ENCODE measurements at places on chromosomes 3 and 15.

DNA sequence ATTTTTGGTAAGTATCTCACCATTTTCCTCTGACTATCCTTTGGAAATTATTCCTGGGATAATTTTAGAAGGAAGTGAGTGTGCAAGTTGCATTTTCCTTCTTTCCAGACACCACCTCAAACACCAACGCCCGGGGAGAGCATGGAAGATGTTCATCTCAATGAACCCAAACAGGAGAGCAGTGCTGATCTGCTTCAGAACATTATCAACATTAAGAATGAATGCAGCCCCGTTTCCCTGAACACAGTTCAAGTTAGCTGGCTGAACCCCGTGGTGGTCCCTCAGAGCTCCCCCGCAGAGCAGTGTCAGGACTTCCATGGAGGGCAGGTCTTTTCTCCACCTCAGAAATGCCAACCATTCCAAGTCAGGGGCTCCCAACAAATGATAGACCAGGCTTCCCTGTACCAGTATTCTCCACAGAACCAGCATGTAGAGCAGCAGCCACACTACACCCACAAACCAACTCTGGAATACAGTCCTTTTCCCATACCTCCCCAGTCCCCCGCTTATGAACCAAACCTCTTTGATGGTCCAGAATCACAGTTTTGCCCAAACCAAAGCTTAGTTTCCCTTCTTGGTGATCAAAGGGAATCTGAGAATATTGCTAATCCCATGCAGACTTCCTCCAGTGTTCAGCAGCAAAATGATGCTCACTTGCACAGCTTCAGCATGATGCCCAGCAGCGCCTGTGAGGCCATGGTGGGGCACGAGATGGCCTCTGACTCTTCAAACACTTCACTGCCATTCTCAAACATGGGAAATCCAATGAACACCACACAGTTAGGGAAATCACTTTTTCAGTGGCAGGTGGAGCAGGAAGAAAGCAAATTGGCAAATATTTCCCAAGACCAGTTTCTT is 3.9 kb downstream of the NFKBIZ start:
- no peak for DNase-seq

DNA sequence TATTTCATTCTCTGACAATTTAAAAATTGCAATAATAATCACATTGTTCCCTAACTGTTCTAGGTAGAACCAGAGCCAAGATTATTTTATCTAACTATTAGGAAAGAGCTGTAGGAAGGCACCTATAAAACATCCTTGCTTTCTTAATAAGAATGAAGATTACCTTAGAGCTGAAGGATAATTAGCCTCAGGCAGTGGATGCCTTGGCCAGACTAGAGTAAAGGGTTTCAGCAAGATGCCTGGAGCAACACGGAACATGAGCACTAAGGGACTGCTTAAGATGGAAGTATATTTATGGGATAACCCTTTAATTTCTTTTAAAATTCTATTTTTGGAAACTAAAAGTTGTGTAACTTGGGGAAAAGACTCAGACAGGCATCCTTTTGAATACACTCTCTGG is 456.6 kb upstream of the RBMS3 start:
- DNase-seq: no peak

DNA sequence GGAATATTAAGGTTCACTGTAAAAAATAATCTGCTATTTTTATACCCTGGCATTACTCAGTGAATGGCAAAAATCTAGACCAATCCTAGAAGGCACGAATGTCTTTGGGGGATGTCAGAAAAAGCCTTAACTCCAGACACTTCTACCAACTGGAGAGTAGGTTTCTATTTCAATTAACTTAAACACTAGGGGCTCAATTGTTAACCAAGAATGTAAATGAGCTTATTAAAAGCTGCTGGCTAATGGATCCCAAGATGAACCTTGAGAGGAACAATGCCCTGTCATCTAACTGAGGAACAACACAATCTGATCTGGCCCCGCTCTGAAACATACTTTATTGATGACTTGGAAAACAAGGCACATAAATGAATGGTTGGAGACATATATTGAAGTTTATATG is 701.4 kb downstream of the FHIT start:
- DNase-seq: no peak

- no peak for DNase-seq
These were observed 197.8 kb downstream of the EBLN2 start for GRCh38 chr3:73259291-73259690.

DNA sequence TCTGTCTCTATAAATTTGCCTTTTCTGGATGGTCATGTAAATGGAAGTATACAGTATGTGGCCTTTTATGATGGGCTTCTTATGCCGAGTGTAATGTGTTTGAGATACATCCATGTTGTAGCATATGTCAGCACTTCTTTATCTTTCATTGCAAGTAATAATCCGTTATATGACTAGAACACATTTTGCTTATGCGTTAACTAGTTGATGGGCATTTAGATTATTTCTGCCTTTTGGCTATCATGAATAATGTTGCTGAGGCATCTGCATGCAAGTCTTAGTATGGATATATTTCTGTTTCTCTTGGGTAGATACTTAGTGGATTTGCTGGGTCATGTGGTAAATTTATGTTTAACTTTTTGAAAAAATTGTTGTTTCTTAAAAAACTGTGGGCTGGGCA is 19.7 kb downstream of the KAT2B start:
- no peak for DNase-seq

- DNase-seq: no peak
These were observed 40.8 kb downstream of the MGLL start for GRCh38 chr3:127781411-127782001.

GRCh38 chr15:86229936-86230335 is 150.3 kb downstream of the AGBL1 start:
- no peak for DNase-seq

GRCh38 chr15:75943713-75944215 is 40.1 kb downstream of the FBXO22 start:
- DNase-seq: no peak

DNA sequence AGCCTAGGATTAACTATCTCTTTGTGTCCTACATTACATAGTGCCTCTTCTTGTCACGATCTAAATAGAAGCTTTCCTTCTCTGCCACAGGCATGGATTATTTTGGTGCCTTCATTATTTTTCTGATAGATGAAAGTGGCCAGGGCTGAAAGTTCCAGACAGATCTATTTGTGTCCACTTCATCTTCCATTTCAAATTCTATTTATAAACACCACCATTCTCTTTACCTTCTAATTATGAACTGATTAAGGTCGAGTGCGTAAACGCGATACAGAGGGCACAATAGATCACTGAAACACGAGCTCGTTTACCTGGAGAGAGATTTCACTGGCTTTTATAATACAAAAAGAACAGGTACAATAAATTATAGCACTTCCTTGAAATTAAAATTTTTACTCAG is 105.0 kb downstream of the EDEM1 start:
- DNase-seq: no peak

DNA sequence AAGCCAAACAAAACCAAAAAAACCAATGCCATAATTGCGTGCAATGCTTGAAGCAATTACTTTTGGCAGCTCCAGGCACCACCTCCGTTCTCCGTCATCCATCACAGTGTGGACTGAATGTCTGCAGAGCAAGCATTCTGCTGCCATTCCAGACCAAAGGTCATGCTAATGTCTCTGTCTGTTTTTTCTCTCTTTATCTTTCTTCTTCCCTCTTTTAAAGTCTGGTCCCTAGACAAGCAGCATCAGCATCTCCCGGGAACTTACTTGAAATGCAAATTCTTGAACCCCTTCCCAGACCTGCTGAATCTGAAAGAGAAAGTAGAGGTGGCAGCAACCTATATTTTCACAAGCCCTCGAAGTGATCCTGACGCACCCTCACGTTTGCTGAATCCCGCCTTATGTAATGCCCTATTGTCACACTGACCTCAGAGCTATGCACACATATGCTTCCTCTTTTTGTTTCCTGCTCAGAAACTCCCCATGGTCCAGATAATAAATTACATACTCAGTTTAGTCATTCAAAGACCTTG is 297.3 kb upstream of the PROK2 start:
- no peak for DNase-seq

DNA sequence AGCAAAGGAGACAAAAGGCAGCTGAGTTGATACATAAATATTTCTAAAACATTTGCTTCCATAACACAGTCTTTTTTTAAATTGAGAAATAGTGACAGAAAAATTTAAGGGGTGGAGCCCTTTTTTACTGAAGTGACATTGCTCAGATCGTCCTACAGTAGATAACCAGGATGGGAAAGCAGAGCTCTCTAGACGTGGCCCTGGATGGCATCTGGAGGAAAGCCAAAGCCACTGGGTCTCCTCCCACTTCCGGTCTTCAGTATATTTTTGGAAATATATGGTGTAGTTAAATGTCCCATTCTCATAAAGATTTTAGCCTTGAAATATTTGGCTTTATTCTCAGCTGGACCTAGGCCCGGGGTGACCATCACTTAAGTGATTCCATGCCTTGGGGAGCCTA is 326.1 kb downstream of the ZNF621 start:
- no peak for DNase-seq

DNA sequence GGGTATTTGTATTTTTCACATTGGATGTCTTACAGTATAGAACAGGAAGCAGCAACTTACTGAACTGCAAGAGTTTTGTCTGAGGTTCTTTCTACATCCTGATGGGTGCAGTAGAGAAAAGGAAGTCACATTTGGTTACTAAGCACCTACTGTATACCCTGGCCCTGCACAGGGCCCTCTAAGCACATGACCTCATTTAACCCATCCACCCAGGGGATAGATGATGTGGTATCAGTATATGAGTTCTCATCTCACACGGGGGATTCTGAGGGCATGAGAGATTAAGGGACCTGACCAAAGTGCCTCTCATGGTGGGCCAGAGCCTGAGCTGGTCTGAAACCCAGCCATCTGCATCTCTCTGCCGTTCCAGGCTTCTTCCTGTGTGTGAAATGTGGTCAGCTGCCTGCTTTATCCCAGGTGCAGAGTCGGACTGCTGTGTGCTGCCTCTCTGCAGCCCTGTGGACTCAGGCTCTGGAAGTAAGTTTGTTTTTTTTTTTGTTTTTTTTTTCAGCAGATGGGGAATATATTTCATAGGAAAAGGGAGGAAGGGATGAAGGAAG is 17.9 kb downstream of the SLC6A11 start:
- DNase-seq: no peak

DNA sequence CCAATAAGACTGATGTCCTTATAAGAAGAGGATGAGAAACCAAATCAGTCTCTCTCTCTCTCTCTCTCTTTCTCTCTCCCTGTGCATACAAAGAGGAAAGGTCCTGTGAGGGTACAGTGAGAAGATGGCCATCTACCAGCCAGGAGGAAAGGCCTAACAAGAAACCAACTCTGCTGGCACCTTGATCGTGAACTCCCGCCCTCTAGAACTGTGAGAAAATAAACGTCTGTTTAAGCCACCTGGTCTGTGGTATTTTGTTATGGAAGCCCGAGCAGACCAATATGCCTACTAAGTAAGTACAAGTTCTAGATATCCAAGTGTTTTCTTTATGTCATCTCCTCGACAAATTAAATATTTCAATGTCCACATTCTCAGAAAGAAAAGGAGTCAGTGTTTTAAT is 44.9 kb upstream of the TMC3 start:
- DNase-seq: no peak

- DNase-seq: peak; percentile 8
These were observed 102.0 kb upstream of the MYRIP start for GRCh38 chr3:39707314-39707909.

DNA sequence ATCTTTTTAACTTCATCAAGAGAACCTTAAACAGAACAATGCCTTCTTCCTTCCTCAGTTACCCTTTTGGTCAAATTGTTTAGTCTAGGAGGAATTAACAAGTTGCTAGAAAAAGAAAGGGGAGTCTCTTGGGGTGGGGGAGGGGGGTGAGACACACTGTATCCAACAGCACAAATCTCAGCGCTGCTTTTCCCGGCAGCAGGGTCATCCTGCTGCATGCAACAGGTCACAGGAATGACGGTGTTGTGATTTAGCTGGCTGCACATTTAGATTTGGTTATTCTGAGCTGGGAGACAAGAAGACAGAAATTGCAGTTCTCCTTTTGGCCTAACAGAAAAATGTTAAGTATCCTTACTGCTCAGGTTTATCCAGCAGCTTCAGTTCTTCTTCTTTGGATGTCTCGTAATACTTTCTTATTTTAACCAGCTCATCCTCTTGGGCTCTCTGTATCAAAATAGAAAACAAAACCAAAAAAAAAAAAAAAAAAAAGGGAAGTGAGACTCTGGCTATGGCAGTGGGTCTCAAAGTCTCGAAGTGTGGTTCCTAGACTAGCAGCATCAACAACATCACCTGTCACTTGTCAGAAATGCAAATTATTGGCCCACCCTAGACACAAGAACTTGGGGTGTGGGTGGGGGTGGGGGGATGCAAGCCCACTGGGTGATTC is 190.5 kb downstream of the GREM1 start:
- no peak for DNase-seq

DNA sequence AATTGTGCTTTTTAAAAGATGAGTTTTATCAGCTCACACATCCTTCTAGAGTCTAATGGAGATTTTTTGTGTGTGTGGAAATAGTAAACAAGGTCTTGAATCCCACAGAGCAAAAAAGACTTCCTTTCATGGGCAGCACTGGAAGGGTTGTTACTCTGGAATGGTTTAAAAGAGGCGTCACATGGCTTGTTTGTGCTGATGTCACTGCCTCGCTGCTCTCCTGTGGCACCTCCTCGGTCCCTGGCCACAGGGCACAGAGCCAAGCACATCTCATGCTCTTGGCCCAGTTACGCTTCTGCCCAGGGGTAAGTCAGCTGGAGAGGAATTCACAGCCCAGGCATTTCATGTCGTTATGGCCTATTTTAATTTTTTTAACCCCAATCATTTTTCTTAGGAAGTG is 53.2 kb downstream of the PGPEP1L start:
- peak; percentile 32 for DNase-seq

DNA sequence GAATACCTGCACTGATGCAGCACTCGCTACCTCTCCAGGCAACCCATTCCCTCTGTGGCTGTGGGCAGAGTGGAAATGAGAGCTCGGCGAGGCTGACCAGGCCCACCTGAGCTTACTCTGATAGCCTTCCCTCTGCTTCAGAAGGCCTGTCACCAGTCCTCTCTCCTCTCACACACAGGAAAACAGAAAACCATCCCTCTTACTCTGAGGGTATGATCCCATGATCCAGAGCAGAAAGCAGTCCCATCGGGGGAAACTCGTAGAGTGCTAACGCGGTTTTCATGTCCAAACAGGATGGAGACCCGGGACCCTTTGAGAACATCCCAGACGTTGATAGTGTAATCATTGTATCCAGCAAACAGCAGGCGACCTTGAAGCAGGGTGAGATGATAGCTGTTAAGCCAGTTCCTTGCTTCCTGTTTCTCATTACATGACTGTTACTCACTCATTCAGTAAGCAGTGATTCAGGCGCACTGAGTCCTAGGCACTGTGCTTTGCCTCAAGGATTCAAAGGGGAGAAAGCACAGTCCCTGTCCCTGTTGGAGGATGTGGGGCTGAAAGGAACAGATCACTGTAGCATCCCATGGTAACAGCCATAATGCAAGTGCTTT is 11.8 kb upstream of the BCL2L10 start:
- no peak for DNase-seq

- peak; percentile 18 for DNase-seq
These were observed 35.1 kb upstream of the ZDHHC23 start for GRCh38 chr3:113912552-113913236.

DNA sequence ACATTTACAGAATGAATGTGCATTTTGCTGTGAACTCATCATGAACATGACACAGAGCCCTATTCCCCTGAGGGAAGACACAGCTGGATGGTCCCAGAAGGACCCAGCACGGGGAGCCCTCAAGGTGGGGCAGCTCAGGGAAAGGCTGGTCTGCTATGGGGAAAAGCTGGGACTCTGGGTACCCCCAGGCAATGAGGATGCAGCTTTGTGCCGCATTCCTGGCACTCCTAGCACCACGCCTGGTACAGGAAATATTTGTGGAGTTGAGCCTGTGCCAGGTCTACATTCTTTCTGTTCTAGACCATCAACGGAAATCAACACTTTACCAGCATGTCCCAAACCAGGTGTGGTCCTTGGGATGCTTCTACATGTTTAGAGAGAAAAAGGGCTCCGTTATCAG is 74.0 kb downstream of the SRGAP3 start:
- DNase-seq: no peak
